ENCODE measurements at places on chromosomes 2 and 18. TPM values are rescaled to one million over a fixed set of nuclear protein-coding genes. Genes with fewer than 3 reads are reported as not detected.

DNA sequence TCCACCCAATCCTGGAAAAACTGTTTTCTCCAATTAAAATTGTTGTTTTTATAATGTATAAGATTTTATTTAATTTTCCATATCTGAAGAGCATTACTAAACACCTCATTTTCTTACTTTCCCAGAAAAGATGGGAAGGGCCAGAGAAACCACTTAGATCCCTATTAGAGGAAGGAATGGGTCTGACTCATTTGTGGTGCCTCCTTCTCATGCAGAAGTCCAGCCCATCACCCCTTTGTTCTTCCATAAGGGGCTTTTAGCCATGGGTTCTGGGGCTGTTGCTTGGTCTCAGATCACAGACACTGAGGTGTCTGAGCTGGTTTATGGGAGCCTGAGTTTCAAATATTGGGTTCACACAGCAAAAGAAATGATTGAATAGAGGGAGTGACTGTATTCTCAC, 152.2 kb downstream of the ESCO1 start:
- DNase-seq, result no peak

- peak; percentile 71 for DNase-seq
Observed at GRCh38 chr2:233100192-233100998, 40.3 kb downstream of the INPP5D start.

DNA sequence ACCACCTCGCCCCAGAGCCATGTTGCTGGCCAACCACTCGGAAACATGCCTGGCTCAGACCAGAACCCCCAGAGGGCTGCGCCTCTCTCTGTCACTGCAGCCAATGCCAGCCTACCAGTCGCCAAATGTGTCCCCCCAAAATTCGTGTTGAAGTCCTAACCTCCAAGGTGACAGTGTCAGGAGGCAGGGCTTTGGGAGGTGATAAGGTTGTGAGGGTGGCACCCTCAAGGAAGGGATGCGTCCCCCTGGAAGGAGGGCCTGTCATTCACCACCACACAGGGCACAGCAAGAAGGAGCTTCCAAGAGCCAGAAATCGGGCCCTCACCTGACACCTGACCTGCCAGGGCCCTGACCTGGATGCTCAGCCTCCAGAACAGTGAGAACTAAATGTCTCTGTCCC, 291.9 kb upstream of the SALL3 start:
- DNase-seq, result no peak

- no peak for DNase-seq
Observed at GRCh38 chr2:170393861-170394498, 216.0 kb downstream of the MYO3B start.

Gene COL6A3
- 0.03 TPM for total RNA-seq
